ENCODE measurements at places on chromosomes 3 and 15.

DNA sequence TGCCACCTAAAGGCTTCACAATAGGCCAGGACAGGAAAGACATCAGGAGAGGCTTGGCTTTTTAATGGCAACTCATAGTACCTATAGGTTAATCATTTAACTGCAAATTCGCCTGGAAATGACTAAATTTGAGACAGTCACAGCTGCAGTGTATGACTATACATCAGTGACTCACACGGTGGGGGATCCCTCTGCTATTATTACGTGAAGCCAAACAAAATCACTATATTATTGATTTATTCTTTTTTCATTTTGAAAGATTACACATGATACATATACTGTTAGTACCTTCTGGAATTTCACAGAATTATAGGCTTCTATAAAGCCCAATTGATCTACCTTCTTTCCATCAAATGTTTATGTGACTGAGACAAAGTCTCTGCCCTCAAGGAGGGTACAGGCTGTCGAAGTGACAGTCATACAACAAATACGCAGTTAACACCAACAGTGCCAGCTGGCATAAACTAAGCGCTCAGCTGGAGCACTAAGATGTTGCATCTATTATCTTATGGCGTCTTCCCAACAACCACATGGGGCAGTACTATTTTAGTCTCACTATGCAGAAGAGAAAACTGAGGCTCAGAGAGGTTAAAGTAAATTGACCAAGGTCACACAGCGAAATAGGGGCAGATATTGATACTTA lies 82.0 kb upstream of the LMOD3 start:
- DNase-seq: no peak

DNA sequence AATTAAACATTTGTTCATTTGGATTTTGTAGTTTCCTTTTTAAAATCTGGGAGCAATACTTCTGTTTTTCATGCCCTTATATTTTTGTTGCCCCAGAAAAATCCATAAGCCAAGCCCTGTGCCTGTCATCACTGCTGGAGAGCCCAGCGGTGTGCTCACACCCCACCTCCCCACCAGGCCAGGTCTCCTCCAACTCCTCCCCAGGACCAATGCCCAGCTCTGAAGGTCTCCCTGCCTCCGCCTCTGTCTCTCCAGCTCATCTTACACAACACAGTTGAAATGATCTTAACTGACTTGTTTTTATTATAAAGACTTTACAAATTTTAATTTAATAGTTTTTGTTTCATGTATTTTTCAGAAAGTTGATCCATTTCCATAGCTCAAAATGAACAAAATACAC lies 66.4 kb downstream of the RHCG start:
- no peak for DNase-seq

DNA sequence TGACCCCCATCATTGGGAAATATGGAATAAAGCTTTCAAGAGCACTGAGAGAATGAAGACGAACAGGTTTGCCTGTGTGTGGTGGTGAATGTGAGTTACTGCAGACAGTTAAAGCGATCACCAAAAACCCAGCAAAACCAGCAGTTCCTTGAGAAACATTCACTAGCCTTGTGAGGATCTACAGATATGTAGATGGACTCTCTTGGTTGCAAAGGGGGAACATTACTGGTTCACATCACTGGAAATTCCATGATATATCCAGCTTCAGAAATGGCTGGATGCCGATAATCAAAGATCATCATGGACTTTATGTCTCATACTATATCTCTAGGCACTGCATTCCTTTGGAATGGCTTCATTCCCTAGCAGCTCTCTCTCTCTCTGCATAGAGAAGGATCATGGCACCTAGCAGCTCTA lies 10.2 kb upstream of the HERC1 start:
- DNase-seq: no peak

DNA sequence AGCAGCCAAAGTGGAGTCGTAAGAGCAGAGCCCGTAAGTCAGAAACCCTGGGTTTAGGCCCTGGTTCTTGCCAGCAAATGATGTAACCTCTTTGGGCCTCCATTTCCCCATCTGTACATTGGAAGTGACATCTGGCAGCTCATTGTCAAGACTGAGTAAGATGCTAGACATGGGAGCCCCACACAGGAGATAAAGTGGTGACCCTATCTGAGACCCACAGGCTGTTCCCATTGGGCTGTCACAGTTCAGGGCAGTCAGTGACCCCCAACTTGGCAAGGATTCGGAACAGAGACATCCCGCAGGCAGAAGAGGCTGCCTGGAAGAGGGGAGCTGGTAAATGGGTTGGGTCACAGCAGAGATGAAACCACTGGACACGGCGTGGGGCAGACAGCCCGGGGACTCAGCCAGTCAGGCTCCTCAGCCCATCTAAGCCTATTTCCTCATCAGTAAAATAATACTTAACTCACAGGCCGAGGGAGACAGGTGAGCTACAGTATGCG lies 1.8 kb downstream of the CLN6 start:
- DNase-seq: no peak

- no peak for DNase-seq
Measured at GRCh38 chr3:153404157-153404556, 242.1 kb downstream of the RAP2B start.

- DNase-seq: no peak
Measured at GRCh38 chr3:41690766-41691563, 270.9 kb downstream of the ULK4 start.

GRCh38 chr3:20350449-20350848 lies 164.4 kb upstream of the SGO1 start:
- no peak for DNase-seq

- DNase-seq: no peak
Measured at GRCh38 chr3:7000501-7000900, 139.6 kb downstream of the GRM7 start.

DNA sequence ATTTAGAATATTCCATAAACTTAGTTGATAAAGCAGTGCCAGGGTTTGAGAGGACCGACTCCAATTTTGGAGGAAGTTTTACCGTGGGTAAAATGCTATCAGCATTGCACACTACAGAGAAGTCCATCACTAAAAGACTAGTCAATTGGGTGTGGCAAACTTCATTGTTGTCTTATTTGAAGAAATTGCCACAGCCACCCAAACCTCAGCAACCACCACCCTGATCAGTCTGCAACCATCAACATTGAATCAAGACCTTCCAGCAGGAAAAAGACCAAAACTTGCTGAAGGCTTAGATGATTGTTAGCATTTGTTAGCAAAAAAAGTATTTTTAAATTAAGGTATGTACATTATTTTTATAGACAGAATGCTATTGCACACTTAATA lies 60.5 kb downstream of the KLF13 start:
- DNase-seq: no peak

DNA sequence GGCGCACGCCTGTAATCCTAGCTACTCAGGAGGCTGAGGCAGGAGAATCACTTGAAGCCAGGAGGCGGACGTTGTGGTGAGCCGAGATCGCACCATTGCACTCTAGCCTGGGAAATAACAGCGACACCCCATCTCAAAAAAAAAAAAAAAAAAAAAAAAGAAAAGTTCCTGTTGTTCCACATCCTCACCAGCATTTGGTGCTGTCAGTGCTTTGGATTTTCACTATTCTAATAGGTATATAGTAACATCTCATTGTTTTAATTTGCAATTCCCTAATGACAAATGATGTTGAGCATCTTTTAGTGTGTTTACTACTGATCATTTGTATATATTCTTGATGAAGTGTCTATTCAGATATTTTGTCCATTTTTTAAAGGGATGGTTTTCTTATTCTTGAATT lies 24.6 kb downstream of the UBR1 start:
- no peak for DNase-seq

- no peak for DNase-seq
Measured at GRCh38 chr15:50753463-50753862, 12.0 kb downstream of the SPPL2A start.

- DNase-seq: no peak
Measured at GRCh38 chr3:65436580-65436979, 602.1 kb downstream of the MAGI1 start.

DNA sequence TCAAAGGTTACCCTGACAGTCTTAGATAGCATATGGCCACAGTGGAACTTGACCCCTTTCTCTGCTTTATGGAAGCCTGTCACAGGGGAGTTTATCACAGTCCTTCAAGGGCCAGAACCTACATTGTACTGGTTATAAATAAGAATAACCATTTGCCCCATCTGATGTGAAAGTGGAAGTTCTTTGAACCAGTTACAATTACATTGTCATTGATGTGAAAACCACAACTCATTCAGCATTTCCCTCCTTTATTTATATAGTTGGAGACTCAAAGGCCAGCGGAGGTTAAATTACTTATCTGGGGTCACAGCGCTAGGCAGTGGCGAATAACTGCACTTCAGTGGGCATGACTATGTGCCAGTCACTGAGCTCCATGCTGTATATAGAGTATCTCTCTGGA lies 60.5 kb upstream of the TBC1D5 start:
- no peak for DNase-seq

- DNase-seq: no peak
Measured at GRCh38 chr3:40128166-40128565, 181.3 kb upstream of the EIF1B start.

DNA sequence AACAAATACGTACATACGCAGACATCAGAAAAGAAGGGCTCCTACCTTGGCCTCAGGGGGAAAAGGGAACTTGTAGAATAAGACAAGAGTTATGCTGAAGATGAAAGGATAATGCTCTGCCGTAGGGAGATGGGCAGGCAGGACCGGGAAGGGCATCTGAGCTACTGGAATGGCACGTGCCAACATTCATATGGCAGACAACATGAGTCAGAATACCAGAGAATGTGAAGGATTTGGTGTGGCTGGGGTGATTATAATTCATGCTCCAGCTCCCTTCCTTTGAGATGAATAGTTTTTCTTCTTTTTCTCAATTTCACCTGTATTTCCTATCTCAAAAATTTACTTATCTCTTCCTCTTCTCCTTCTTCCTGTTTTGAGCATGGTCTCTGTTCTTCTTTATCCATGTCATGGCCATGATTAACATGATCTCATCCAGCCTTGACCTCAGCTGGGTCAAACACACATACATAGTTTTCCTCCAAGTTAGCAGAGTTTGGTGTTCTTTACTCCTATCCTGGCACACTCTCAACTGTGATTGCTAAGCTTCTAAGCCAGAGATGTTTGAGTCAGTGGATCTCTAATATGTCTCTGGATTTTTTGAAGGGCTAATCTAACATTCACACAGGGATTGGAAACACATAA lies 507.0 kb downstream of the FOXP1 start:
- no peak for DNase-seq

DNA sequence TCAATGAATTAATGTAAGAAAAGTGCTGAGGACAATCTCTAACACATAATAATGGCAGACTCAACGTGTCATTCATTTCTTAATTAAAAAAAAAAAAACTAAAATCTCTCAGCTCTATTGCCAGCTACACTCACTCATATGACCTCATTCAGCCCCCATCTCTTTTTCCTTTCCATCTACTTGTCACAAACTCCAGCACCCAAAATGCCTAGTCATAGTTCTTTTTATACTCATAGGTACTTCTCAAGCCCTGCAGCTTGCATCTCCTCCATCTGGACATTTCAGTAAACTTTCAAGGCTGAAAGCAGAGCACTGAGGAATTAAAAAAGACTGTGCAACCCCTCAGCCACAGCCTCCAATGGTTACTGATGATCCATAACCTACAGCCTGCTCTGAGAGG lies 109.8 kb downstream of the PLCH1 start:
- no peak for DNase-seq

GRCh38 chr3:141499965-141500364 lies 13.1 kb downstream of the RASA2 start:
- DNase-seq: no peak

- DNase-seq: no peak
Measured at GRCh38 chr3:3105815-3106214, 4.4 kb downstream of the IL5RA start.

DNA sequence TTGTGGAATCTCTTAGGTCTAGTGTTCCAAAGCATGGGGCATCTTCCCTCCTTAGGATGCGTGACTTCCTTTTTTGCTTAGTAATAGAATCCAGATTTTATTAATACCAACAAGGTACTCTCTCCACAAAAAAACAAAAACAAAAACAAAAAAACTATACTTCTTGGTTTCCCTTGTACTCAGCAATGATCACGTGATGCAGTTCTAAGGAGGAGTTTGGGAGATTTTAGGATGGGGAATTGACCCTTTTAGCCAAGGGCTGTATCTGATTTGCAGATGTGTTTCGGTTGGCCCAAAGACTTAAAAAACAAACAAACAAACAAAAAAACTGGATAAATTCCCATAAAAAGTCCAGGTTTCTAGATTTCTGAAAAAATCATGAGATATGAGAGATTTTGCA lies 12.6 kb upstream of the TMEM108 start:
- DNase-seq: no peak

- DNase-seq: no peak
Measured at GRCh38 chr3:156332304-156332703, 211.9 kb downstream of the KCNAB1 start.

DNA sequence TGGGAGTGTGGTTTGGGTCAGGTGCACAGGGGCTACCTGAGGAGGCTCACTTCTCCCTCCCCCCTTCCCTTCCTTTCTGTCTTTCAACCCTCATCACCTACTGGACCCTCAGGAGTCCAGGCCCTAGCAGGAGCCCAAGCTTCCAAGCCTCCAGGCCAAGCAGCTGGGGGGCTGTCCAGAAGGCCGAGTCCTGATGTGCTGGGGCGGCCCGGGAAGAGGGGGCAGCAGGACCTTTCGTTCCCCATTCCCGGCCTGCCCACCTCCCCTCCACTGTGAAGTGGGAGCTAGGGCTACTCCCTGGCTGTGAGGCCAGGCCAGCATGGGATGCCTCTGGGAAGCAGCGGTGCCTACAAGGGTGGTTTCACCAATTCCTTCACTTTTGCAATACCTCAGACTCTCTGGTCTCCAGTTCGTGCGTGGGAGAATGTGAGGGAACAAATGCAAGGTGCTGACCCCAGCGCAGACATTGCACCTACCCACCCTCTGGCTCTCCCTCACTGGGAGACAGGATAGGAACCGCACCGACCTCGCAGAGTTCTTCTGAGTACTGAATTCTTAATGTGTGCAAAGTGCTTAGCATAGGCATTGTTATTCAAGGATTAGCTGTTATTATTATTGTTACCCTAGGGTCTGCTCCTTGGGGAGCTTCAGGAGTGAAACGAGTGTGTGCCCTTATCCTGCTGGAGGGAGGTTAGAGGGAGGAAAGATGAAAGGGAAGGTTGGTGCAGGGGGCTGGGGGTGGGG lies 2.5 kb downstream of the EPHB3 start:
- no peak for DNase-seq

DNA sequence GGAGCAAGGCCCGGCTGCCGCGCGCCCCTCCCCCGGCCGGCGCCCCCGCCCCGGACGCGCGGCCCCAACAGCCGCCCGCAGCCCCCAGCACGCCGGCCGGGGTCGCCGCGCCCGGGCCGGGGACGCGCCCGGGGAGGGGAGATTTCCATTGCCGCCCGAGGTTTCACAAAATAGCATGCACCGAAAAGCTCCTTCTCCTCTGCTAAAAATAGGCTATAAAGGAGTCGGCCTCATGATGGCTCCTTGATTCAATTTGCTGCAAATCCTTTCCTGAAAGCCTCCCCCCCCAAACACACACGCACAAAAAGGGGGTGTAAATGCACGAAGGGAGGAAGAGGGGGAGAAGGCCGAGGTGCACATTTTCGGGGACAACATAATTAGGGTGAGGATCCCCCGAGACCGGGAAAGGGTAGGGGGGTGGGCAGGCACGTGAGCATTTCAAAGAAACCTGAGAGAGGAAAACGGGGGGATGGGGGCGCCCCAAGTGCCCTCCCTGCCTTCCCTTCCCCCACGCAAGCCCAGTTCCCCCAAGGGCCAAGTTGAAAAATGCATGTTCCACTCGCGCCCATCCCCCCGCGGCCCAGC lies 734 bp downstream of the TBL1XR1 start:
- no peak for DNase-seq

All from COLO829 (cell line).